ENCODE measurements at places on chromosomes 4 and X.

DNA sequence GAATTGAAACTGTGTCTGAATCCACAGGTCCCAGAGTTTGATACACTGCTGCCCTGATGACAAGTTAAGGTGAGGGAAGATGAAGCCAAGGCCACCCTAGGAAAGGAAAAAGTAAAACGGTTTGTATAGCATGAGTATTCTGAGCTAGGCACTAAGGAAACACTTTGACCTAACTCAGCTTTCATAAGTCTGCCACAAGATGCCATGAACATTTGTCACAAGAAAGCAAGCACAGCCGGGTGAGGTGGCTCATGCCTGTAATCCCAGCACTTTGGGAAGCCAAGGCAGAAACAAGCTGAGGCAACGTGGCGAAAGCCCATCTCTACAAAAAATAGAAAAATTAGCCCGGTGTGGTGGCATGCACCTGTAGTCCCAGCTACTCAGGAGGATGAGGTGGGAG lies 34.2 kb downstream of the ELOVL6 start:
- DNase-seq = no peak

- no peak for DNase-seq
These were observed 60.5 kb upstream of the TRIM2 start for GRCh38 chr4:153143527-153144348.

- no peak for DNase-seq
These were observed 3.0 kb downstream of the ATP8A1 start for GRCh38 chr4:42653626-42654560.

GRCh38 chr4:112939901-112940300 lies 109.6 kb upstream of the ANK2 start:
- DNase-seq = no peak

- DNase-seq = peak; percentile 43
These were observed 10.4 kb downstream of the L1CAM start for GRCh38 chrX:153875391-153876111.

DNA sequence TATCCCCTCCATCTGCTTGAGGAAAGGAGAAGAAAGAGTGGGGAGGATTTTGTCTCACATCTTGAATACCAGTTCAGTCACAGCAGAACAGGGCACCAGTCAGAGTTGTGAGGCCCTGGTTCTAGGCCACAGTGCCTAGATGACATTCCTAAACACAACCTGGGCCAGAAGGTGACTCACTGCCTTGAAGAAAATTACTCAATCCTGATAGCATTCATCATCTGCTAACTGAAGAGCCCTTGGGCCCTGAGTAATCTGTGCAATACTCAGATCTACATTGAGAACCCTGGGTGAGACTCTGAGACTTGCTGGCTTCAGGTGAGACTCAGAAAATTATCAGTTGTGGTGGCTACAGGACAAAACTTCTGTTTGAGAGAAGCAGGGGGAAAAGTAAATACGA lies 20.5 kb upstream of the PRR32 start:
- DNase-seq = no peak

Measured in activated CD4-positive, alpha-beta T cell treated with anti-CD3 and anti-CD28 coated beads for 24 hours (primary cell).